ENCODE measurements at places on chromosomes 3 and 15. TPM values are rescaled to one million over a fixed set of nuclear protein-coding genes. Genes with fewer than 3 reads are reported as not detected.

GRCh38 chr3:105062853-105063252 lies 303.9 kb upstream of the ALCAM start:
- no peak for DNase-seq

- no peak for DNase-seq
Observed at GRCh38 chr15:88388686-88389085, 78.5 kb downstream of the MRPL46 start.

DNA sequence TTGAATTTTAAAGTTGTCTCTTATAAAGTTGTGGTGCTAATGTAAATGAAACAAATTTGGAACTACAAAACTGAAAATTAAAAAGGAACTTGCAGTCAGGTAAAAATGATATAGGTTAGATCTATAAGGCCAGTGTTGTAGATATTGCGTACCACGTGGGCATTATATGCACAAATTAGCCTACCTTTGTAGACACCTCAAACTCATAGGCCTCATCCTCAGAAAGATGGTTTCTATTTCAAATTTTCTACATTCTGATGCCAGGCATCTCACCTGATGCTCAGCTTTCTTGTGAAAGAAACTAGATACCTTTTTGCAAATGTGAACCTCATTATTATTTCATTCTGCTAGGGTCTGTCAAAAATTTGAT lies 25.6 kb downstream of the TMEM207 start:
- DNase-seq = no peak

GRCh38 chr3:67461667-67462142 lies 192.7 kb downstream of the SUCLG2 start:
- DNase-seq = no peak

DNA sequence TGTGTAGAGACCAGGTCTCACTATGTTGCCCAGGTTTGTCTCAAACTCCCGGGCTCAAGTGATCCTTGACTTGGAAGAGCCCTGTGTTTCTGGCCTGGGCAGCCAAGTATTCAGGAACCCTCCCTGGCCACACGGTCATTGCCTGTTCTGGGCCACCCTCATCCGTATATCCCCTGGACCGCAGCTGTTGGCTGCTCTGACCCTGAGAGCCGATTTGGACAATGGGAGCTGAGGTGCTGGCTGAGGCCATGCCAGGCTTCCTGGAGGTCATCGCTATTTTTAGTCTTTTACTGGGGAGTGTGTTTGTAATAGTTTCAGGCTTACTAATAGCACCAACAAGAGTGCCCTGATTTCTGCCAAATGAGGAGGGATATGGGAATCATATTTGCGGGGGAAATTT lies 60.7 kb downstream of the ADAMTS7 start:
- no peak for DNase-seq

- DNase-seq = peak; percentile 16
Observed at GRCh38 chr3:22089284-22089683, 338.3 kb upstream of the ZNF385D start.

Gene PLD1
- total RNA-seq = 105 TPM

DNA sequence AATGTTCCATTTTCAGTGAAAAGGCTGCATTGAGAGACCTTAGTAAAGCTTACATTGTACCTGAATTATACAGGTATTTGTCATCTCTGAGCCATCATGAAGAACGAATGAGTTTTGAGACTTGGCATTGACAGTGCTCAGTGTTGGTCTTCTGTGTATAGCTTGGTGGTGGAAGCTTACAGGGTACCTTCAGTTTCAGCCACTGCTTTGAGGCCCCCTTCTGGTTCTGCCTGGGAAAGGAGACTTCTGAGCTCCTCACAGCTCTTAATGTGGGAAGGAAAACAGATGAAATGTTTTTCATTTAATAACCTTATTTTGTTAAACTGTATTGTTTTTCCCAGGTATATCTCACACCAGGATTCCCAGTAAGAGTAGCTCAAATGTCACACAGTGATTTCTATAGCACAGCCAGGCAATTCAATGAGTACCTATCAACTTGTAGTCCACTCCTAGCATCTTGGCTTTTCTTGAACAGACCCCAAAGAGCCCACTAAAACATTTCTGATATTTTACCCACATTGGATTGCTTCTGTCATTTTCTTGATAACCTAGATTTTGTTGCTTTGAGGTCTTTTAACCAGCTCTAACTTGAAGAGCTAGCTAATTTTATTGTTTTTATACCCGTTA lies 5.6 kb downstream of the SERPINI1 start:
- no peak for DNase-seq

Gene CHL1
- total RNA-seq = 9.1 TPM

Gene SLC27A2
- total RNA-seq = 27.8 TPM

GRCh38 chr3:149215515-149215914 lies 6.1 kb downstream of the CP start:
- no peak for DNase-seq

DNA sequence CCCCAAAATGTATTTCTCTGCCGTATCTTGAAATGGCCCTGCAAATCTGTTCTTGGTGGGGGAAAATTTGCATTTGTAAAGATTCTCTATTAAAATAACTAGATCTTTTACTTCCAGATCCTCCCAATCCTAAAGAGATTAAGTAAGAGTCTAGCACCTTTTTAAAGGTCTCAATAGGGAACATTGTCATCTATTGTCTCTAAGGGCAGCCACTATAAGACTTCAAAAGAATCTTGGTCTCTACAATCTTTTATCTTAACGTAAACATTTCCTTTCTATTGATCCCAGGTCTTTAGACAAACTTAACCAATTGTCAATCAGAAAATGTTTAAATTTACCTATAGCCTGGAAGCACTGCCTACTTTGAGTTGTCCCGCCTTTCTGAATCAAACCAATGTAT lies 1313.3 kb downstream of the ROBO2 start:
- no peak for DNase-seq

DNA sequence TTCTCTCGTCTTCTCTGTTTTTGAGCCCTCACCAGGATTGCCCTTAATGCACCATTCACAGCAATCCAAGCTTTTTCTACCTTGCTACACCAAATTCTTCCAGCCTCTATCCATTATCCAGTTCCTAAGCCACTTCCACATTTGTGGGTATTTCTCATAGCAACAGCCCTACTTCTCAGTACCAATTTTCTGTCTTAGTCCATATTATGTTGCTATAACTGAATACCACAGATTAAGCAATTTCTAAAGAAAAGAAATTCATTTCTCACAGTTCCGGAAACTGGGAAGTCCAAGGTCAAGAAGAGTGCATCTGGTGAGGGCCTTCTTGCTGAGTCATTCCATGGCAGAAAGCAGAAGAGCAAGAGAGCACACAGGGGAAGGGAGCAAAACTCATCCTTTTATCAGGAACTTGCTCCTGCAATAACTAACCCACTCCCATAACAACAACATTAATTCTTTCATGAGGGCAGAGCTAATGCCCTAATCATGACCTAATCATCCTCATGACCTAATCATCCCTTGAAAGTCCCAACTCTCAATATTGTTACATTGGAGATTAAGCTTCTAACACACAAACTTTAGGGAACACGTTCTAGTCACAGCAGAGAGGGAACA lies 9.7 kb upstream of the EIF1B start:
- DNase-seq = no peak

- DNase-seq = no peak
Observed at GRCh38 chr3:13851091-13851849, 28.6 kb downstream of the WNT7A start.

Measured in mucosa of descending colon (tissue), 3 donors.